ENCODE measurements at places on chromosomes 1 and 21.

DNA sequence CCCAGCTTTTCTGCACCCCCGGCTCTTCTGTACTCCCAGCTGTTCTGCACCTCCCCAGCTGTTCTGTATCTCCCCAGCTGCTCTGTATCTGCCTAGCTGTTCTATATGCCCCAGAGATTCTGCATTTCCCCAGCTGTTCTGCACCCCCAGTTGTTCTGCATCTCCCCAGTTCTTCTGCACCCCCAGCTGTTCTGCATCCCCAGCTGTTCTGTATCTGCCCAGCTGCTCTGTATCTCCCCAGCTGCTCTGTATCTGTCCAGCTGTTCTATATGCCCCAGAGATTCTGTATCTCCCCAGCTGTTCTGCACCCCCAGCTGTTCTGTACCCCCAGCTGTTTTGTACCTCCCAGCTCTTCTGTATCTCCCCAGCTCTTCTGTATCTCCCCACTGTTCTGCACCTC, 41.1 kb downstream of the UMODL1 start:
- peak; percentile 39 for DNase-seq

- no peak for DNase-seq
Observed at GRCh38 chr1:97780884-97781283, 139.9 kb downstream of the DPYD start.

DNA sequence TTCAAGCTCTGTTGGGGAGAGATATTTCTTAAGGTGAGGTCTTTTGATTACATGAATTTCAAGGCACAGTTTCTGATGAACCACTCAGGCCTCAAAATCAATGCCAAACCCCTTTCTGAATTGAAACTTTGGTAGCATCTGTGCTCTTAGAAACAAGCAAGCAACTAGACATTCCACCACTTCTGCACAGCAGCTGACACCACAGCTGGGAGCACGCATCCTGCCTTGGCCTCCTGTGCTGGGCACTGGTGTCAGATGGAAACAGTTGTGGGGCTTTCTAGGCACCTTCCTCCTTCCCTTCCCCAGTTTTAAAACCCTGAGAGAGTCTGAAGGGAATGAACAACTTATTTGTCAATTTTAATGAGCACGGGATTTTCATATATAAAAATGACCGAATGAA, 360.2 kb downstream of the ADGRL2 start:
- DNase-seq, result no peak

GRCh38 chr1:244391761-244392160, 59.9 kb downstream of the ADSS2 start:
- no peak for DNase-seq

DNA sequence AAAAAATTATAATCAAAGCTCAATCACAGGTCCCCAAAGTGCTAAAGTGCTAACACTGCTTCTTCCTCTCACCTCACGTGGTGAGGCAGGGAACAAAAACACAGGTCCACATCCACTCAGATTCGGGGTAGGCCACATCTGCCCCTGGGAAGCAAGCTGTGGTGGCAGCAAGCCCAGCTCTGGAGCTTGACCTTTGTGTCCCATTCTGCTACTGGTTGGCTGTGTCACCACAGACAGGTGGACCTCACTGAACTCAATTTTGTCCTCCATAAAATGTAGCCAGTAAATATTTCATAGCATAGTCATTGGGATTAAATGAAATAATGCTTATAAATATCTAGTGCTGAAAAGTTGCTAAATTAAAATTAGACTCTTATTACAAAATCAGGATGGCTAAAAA, 8.5 kb downstream of the AZIN2 start:
- no peak for DNase-seq

GRCh38 chr1:237684236-237684635, 206.5 kb downstream of the ZP4 start:
- no peak for DNase-seq

Data from MM.1S (cell line).